Fibroblast of mammary gland (primary cell): ENCODE measurements at places on chromosomes 3 and 15.
A peak's percentile ranks its signal among the peaks of the same experiment; 100 is the strongest.

- DNase-seq, result no peak
Observed at GRCh38 chr15:64928626-64929220, 17.0 kb downstream of the ANKDD1A start.

- DNase-seq, result no peak
Observed at GRCh38 chr3:94716326-94717018, 653.6 kb downstream of the NSUN3 start.

DNA sequence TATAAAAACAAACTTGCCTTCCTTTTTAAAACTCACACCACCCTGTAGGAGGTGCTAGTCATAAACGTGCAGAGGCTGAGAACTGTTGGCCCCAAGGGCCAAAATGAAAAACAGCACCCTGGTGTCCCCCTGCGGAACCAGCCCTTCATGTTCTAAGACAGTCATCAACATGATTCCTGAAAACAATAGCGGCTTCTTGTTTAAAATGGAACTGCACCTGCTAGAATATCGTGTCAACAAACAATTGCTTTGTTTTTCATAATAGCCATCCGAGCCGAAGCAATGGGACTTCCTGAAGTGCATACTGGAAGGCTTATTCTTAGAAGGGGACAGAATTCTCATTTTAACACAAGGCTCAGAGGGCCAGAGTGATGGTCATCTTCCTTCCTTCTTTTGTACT, 43.7 kb downstream of the MECOM start:
- DNase-seq, result no peak

DNA sequence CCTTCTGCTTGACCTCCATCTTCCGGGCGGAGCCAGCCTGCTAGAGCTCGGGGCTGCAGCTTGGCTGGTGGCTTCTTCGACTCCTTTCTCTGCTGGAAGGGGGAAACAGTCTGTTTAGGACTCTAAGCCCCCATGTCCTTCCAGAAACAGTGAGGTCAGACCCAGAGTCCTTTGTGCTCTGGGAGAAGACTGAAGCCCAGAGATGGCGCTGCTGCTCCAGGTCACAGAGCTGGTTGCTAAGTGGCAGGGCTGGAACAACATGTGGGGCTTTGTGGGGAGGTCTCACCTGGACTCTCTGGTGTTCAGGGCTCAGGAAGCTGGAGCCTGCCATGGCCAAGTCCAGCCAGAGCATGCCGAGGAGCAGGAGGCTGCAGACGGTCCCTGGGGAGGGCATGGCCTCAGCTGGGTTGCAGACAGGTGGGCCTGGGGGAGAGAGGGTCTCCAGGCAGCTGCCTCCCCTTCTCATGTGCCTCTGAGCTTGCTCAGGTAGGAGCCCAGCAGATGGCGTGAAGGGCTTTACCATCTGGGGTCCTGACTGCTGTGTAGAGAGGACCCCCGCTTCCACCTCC, 2.9 kb downstream of the GHRL start:
- no peak for DNase-seq

GRCh38 chr3:126680667-126681055, 23.4 kb upstream of the CHCHD6 start:
- no peak for DNase-seq

DNA sequence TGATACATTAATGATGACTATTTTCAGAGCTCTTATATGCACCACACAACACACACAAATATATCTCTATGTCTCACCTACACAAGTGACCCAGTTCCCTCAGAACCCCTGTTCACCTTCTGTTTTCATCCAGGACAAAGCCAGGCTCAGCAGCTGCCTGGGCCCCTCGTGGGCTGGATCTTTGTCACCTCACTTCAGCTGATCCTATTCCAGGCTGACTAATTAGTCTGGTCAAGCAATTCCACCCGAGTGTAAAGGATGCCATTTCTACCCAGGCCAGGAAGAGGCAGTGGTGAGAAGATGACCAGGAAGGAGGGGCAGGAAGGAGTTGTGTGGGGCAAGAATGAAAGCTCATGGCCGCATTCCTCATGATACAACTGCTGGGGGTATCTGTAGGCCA, 62.3 kb downstream of the DHX30 start:
- no peak for DNase-seq

GRCh38 chr3:52819936-52820335, 10.5 kb downstream of the ITIH4 start:
- no peak for DNase-seq

DNA sequence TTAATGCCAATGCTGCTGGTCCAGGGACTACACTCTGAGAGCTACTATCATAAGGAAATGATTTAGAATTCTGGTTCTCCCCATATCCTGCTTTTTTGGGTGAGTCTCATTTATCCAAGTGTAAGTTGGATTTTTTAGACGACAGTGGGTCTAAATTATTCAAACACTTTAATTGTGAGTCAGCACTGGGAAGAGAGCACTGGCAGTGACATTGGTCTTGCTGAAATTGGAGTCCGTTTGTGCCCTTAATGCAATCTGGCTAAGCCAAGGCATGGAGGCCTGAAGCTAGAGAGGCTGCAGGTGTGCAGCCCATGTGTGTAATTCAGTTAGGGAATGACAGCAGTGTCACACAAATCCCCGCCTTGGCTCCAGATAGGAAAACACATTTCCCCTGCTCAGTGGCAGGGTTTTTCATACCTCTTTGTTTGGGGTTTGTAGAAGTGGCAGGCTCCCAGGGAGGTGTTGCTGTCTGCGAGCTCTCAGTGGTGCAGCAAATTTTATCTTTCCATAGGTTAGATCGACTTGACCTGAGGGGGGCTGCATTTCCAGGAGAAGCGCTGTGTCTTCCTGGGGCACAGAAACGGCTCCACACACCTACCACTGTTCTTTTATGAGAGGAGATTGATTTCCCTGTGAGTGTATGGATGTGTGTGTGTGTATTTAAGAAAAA, 197.7 kb downstream of the CD47 start:
- DNase-seq, result no peak

DNA sequence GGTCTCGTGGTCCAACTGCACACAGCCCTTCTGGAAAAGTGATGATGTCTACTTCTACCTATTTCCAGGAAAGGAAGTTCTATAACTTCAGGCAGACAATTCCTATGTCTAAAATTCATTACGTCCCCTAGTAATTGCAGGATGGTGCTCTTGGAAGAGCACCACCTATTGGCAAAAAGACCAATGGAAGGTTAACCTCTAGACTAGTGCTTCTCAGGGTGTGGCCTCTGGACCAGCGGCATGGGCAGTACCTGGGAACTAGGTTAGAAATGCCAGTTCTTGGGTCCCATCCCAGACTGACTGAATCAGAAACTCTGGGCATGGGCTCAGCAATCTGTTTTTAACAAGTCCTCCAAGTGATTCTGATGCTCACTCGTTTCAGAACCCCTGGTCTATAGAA, 258.3 kb upstream of the ICE2 start:
- DNase-seq, result no peak

DNA sequence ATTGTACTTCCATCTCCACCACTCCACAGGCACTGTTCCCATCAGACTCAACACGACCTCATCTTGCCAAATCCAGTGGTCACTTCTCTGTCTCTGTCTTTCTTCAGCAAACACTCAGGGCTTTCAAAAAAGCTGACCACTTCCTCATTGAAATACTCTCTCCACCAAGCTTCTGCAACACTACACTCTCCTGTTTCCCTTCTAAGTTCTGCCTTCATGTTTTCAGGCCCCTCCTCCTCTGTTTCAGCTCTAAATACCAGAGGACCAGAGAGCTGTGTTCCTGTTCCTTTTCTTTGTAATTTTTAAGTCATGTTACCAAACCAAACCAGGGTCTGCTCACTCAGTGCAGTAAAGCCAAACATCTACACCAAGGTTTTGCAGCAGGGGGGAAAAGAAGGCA, 33.8 kb upstream of the ACP3 start:
- DNase-seq, result peak; percentile 69

DNA sequence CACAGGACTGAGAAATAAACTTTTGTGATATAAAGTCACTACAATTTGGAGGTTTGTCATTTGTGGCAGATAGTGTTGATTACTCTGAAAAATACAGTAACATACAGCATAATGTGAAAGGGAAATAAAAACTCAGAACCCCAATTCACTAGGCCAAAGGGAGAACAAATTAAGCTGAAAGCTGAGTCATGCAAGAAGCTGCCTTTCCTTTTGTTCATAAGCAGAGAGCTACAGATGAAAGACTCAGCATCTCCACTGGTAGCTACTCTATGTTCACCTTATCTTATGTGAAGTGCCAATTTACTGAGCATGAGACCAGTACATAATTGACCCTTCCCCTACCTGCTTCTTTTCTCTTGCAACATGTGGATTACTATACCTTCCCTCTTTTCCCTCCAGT, 19.3 kb upstream of the SLTM start:
- DNase-seq, result peak; percentile 54

DNA sequence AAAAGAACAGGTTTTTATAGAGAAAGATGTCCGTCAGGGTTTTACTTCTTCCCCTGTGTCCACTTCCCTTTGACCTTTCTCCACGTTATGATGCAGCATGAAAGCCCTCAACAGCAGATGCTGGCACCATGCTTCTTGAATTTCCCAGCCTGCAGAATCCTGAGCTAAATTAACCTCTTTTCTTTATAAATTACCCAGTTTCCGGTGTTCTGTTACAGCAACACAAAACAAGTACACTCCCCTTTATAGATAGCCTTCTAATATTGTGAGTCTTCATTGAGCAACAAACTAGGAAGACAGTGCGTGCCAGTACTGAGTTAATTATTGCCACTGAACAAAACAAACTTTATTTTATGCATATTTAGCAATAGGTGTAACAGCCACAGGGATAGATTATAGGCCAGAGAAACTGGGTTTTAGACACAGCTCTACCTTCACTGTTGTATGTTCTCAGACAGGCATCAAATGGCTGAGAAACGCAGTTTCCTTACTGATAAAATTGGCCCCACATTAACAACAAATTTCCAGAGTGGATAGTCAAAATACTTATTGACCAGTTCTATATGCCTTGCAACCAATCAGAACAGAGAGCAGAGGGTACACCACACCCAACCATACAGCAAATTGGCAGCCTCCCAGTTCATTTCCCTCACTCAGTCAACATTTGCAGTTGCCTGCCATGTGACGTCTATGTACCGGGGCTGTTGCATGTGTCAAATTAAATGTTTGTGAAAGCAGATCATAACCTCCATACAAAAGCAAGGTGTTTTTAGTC, 14.4 kb upstream of the TBL1XR1 start:
- DNase-seq, result peak; percentile 16

DNA sequence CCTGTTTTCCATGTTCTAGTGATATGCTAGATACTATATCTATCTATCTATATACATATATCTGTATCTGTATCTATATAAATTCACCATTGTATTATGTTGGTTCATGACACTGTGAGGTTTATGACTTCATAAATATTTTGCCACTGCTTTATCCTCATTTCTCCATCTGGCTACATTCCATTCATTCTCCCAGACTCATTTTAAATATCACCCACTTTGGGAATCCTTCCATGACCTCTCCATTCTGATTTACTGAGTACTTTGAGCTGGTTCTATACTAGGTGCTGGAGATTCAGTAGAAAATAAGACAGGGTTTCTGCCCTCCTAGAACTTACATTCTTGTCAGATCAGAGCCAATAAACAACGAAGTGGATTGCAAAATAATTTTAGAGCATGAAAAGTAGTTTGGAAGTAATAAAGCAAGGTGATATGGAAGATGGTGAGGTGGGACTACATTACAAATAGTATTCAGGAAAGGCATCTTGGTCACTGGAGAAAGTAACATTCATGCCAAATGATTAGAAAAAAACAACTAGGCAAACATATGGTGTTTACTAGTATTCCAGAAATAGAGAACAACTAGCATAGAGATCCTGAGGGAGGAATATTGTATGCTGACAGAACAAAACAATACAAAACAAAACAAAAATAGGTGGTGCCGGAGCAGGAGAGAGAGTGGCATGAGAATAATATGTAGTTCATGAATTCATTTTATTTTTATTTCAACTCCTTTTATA, 11.6 kb upstream of the PLSCR4 start:
- no peak for DNase-seq
